ENCODE measurements at places on chromosomes 12 and 14.
A peak's percentile ranks its signal among the peaks of the same experiment; 100 is the strongest.

- H3K27ac ChIP-seq = no peak overlapping the region
- peaks cover 2% of the 10 kb centered on the region for H3K36me3 ChIP-seq
- H3K27me3 ChIP-seq = no peaks in the 10 kb centered on the region
- DNase-seq = no peak
Measured at GRCh38 chr12:41684997-41685396, 459.7 kb downstream of the GXYLT1 start.

GRCh38 chr12:14941369-14941768 is 3.0 kb upstream of the ERP27 start:
- H3K27ac ChIP-seq = peak overlapping the region; percentile 75

- H3K27ac ChIP-seq = no peak overlapping the region
- no peak for DNase-seq
- H3K36me3 ChIP-seq = no peaks in the 10 kb centered on the region
- no peaks in the 10 kb centered on the region for H3K4me1 ChIP-seq
Measured at GRCh38 chr12:12156828-12157227, 86.1 kb downstream of the BCL2L14 start.

DNA sequence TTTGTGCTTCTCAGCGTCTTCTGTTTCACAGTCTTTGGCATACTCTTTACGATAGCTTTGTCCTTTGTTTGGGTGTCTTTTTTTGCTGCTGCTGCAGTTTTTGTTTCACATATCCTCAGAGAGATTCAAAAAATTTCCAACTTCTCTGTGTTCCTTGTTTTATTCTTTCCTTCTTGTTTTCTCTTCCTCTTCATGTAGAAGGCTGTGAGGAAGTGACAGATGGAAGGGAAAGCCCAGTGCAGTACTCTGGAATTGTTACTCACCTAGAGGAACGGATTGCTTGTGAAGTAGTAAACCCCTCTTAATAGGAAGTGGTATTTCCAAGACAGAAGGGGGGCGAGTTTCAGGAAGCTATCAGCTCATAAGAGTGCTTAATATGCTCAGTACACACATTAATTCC is 1.7 kb downstream of the CREBL2 start:
- peaks cover 48% of the 10 kb centered on the region for H3K4me1 ChIP-seq
- peaks cover 28% of the 10 kb centered on the region for H3K36me3 ChIP-seq
- H3K4me3 ChIP-seq = peak overlapping the region; percentile 92
- no peaks in the 10 kb centered on the region for H3K27me3 ChIP-seq
- DNase-seq = no peak

GRCh38 chr12:63394349-63394748 is 243.3 kb upstream of the AVPR1A start:
- H3K36me3 ChIP-seq = peaks cover 2% of the 10 kb centered on the region
- no peak overlapping the region for H3K4me3 ChIP-seq
- no peak overlapping the region for H3K27ac ChIP-seq
- DNase-seq = no peak

- DNase-seq = no peak
- H3K4me1 ChIP-seq = no peaks in the 10 kb centered on the region
- H3K36me3 ChIP-seq = no peaks in the 10 kb centered on the region
- H3K4me3 ChIP-seq = no peak overlapping the region
- no peak overlapping the region for H3K27ac ChIP-seq
Measured at GRCh38 chr12:29510591-29511185, 13.2 kb upstream of the OVCH1 start.

DNA sequence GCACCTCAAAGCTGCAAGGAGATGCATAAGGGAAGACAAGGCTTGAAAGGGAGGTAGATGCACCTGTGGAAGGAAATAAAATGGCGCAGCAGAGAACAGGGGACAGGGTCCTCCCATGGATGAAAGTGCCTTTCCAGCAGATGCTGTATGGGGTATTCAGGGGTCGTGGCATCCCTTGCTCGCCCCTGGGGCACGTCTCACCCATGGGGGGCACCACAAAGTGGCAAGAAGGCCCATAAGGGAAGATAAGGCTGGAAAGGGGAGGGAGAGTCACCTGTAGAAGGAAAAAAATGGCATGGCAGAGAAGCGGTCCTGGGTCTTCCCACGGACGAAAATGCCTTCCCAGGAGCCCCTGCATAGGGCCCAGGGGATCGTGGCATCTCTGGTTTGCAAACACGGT is 265.1 kb downstream of the ALG10 start:
- no peak for DNase-seq
- H3K4me3 ChIP-seq = no peak overlapping the region
- H3K27me3 ChIP-seq = no peaks in the 10 kb centered on the region
- H3K4me1 ChIP-seq = no peaks in the 10 kb centered on the region
- H3K36me3 ChIP-seq = no peaks in the 10 kb centered on the region
- peak overlapping the region; percentile 62 for H3K27ac ChIP-seq

GRCh38 chr14:33709711-33710110 is 241.2 kb downstream of the EGLN3 start:
- no peak overlapping the region for H3K4me3 ChIP-seq
- no peak for DNase-seq
- no peaks in the 10 kb centered on the region for H3K4me1 ChIP-seq
- H3K36me3 ChIP-seq = no peaks in the 10 kb centered on the region
- H3K27me3 ChIP-seq = no peaks in the 10 kb centered on the region

DNA sequence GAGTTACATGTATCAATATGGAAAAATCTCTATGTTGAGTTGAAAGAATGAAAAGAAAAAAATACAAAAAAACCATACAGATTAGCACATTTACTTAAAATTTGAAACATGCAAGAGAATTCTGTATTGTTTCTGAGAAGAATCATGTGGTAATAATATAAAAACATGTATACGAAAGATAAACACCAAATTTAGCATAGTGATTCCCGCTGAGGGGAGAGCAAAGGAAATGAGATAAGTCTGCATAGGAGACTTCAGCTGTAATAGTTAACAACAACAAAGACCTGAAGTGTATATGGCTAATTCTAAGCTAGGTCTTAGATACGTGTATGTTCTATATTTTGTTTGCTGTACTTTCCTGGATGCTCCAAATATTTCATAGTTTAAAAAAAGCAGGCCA is 46.5 kb downstream of the FNTB start:
- no peaks in the 10 kb centered on the region for H3K27me3 ChIP-seq
- peaks cover 14% of the 10 kb centered on the region for H3K36me3 ChIP-seq
- no peaks in the 10 kb centered on the region for H3K4me1 ChIP-seq
- DNase-seq = no peak
- H3K27ac ChIP-seq = no peak overlapping the region
- H3K4me3 ChIP-seq = no peak overlapping the region

GRCh38 chr12:806200-806791 is 53.9 kb downstream of the WNK1 start:
- DNase-seq = no peak
- H3K4me1 ChIP-seq = peaks cover 68% of the 10 kb centered on the region
- H3K36me3 ChIP-seq = peaks cover 5% of the 10 kb centered on the region
- peak overlapping the region; percentile 17 for H3K4me3 ChIP-seq
- no peaks in the 10 kb centered on the region for H3K27me3 ChIP-seq

- H3K4me1 ChIP-seq = peaks cover 42% of the 10 kb centered on the region
- H3K27me3 ChIP-seq = no peaks in the 10 kb centered on the region
- peak overlapping the region; percentile 85 for H3K4me3 ChIP-seq
- DNase-seq = peak; percentile 65
Measured at GRCh38 chr14:93970585-93970964, 5.8 kb downstream of the ASB2 start.

GRCh38 chr12:63238892-63239291 is 87.9 kb upstream of the AVPR1A start:
- no peaks in the 10 kb centered on the region for H3K4me1 ChIP-seq
- H3K27ac ChIP-seq = no peak overlapping the region
- no peak for DNase-seq
- H3K4me3 ChIP-seq = no peak overlapping the region

GRCh38 chr12:110637869-110638441 is 24.0 kb downstream of the TCTN1 start:
- H3K4me3 ChIP-seq = no peak overlapping the region
- H3K27me3 ChIP-seq = no peaks in the 10 kb centered on the region
- no peaks in the 10 kb centered on the region for H3K4me1 ChIP-seq

GRCh38 chr14:53306267-53306721 is 153.2 kb upstream of the DDHD1 start:
- peaks cover 6% of the 10 kb centered on the region for H3K4me1 ChIP-seq
- H3K36me3 ChIP-seq = peaks cover 1% of the 10 kb centered on the region
- H3K4me3 ChIP-seq = peak overlapping the region; percentile 56
- H3K27ac ChIP-seq = no peak overlapping the region

- no peak overlapping the region for H3K27ac ChIP-seq
- H3K36me3 ChIP-seq = no peaks in the 10 kb centered on the region
- no peak for DNase-seq
- H3K27me3 ChIP-seq = peaks cover 51% of the 10 kb centered on the region
- H3K4me1 ChIP-seq = no peaks in the 10 kb centered on the region
- no peak overlapping the region for H3K4me3 ChIP-seq
Measured at GRCh38 chr14:100944052-100944451, 40.5 kb upstream of the RTL1 start.

DNA sequence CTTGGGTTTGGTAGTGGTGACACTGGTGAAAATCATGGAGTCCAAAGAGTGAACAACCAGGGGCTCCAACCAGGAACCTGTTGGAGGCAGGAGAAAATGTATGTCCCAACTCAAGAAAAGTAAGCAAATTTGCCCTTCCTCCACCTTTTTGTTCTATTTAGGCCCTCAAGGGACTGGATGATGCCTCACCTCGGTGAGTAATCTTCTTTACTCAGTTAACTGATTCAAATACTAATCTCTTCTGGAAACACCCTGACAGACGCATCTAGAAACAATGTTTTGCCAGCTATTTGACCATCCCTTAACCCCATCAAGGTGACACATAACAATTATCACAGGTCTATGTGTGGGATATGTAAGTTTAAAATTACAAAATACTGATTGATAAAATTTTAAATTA is 272.4 kb upstream of the FOXG1 start:
- H3K36me3 ChIP-seq = no peaks in the 10 kb centered on the region
- no peak overlapping the region for H3K27ac ChIP-seq
- no peaks in the 10 kb centered on the region for H3K27me3 ChIP-seq
- H3K4me3 ChIP-seq = no peak overlapping the region
- no peak for DNase-seq

GRCh38 chr14:99380402-99380801 is 100.3 kb downstream of the SETD3 start:
- no peak for DNase-seq
- H3K4me1 ChIP-seq = peaks cover 9% of the 10 kb centered on the region
- no peak overlapping the region for H3K4me3 ChIP-seq
- H3K27ac ChIP-seq = no peak overlapping the region
- H3K27me3 ChIP-seq = peaks cover 65% of the 10 kb centered on the region

GRCh38 chr12:62799766-62800406 is 135.1 kb downstream of the PPM1H start:
- no peaks in the 10 kb centered on the region for H3K36me3 ChIP-seq
- DNase-seq = no peak
- H3K27ac ChIP-seq = no peak overlapping the region
- no peaks in the 10 kb centered on the region for H3K4me1 ChIP-seq
- no peaks in the 10 kb centered on the region for H3K27me3 ChIP-seq

DNA sequence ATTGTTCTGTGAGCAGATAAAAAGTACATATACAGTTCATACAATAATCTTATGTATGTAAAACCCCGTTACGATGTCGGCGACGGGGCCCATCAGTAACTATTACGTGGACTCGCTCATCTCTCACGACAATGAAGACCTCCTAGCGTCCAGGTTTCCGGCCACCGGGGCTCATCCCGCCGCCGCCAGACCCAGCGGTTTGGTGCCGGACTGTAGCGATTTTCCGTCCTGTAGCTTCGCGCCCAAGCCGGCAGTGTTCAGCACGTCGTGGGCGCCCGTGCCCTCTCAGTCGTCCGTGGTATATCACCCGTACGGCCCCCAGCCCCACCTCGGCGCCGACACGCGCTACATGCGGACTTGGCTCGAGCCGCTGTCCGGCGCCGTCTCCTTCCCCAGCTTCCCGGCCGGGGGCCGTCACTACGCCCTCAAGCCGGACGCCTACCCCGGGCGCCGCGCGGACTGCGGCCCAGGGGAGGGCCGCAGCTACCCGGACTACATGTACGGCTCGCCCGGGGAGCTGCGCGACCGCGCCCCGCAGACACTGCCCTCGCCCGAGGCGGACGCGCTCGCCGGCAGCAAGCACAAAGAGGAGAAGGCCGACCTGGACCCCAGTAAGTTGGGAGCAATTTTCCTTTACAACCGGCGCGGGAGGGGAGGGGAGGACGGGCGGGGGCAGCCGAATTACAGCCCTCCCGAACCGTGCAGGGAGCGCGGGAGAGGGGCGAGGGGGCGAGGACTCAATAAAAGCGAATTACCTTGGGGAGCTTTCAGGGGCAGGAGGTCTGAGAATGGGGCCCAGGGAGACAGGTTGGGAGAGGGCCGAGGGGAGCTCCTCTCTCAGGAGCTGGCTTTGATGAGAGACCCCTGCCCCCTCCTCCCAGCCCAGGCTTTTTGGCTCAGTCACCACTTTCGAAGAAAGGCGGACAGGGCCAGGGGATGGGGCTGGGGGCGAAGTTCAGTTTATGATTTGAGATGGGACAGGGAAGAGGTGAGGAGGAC is at the start of gene HOXC9:
Gene HOXC9, plus strand, starts transcription at position 46 of the 999 bp plus-strand sequence. Its CDS starts 28 bp downstream, at position 74.
- H3K36me3 ChIP-seq = peaks cover 13% of the 10 kb centered on the region
- H3K27ac ChIP-seq = no peak within 1 kb of the TSS
- peaks cover 27% of the 10 kb centered on the region for H3K4me1 ChIP-seq
- no peak for DNase-seq
- H3K27me3 ChIP-seq = peaks cover 100% of the 10 kb centered on the region
- peak within 1 kb of the TSS; percentile 61 for H3K4me3 ChIP-seq

- peaks cover 50% of the 10 kb centered on the region for H3K4me1 ChIP-seq
- H3K27ac ChIP-seq = peak within 1 kb of the TSS; percentile 95
- peak within 1 kb of the TSS; percentile 90 for H3K4me3 ChIP-seq
- DNase-seq = peak; percentile 85
- H3K36me3 ChIP-seq = peaks cover 20% of the 10 kb centered on the region
Measured at GRCh38 chr12:88141774-88142609, at the start of the genes CEP290 and TMTC3. Gene CEP290 (minus strand): TSS chr12:88142088. CDS start chr12:88141307, 781 bp downstream. Gene TMTC3 (plus strand): TSS chr12:88142307. CDS start chr12:88148316, 6,009 bp downstream.

GRCh38 chr12:104167519-104168458 is 29.8 kb upstream of the NFYB start:
- no peaks in the 10 kb centered on the region for H3K4me1 ChIP-seq
- no peak overlapping the region for H3K4me3 ChIP-seq
- no peak for DNase-seq
- H3K27ac ChIP-seq = no peak overlapping the region
- no peaks in the 10 kb centered on the region for H3K36me3 ChIP-seq
- no peaks in the 10 kb centered on the region for H3K27me3 ChIP-seq

DNA sequence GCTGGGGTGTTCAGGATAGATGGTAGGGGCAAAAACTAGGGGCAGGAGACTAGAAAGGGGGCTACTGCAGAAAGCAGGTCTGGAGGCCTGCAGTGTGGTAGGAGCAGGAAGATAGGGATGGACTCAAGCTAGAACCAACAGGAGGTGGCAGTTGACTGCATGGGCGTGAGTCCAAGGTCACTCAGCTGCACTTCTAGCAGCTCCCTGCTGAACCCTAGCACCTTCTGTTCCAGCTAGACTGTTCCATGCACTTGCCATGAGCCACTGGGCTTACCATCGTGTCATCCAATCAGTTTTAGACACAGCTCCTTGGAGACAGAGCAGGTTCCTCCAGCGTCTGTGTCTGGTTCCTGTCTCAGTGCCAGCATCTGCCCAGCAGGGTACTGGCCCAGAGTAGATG is 11.3 kb upstream of the KRT8 start:
- H3K4me3 ChIP-seq = no peak overlapping the region
- no peaks in the 10 kb centered on the region for H3K4me1 ChIP-seq

- H3K27me3 ChIP-seq = no peaks in the 10 kb centered on the region
- peaks cover 26% of the 10 kb centered on the region for H3K36me3 ChIP-seq
- H3K4me3 ChIP-seq = no peak overlapping the region
- DNase-seq = no peak
Measured at GRCh38 chr12:2934371-2934770, 24.8 kb upstream of the TEAD4 start.

Data from central memory CD8-positive, alpha-beta T cell (primary cell).